Left kidney (tissue), 8 donors: ENCODE measurements at places on chromosomes 2 and 18.

DNA sequence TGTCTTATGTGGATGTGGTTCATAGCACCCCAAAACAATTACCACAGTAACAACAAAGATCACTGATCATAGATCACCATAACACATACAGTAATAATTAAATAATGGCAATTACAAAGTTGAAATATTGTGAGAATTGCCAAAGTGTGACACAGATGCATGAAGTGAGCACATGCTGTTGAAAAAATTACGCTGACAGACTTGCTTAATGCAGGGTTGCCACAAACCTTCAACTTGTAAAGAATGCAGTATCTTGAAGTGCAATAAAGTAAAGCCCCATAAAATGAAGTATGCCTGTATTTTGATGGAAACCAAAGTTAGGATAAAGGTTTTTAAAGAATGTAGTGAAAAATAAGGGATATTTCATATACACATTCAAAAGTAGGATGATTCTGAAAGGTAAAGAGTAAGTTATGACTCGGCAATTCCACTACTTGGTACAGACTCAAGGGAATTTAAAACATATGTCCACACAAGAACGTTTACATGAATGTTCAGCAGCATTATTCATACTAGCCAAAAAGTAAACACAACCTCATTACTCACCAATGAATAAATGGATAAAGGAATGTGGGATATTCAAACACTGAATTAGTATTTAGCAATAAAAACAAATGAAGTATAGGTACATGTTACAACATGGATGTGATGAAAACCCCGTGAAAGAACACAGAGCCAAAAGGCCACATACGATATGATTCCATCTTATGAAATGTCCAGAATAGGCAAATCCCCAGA, 61.6 kb downstream of the SCN9A start:
- no peak for DNase-seq

DNA sequence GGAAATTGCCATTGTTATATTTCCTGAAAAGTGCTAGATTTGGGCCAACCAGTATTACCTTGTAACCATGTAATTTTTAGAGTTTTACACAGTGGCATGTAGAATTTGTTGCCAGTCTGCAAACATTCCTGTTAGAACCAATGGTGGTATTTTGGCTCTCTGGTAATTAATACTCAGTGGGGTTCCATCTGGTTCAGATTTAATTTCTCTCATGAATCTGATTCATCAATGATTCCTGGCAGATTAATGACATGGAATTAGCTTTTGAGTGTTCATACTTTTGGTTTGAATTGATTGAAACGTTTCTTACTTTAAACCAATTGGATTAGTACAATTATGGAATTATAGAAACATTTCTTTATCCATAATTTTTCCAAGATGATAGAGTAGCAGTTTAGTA, 93.2 kb downstream of the MC4R start:
- DNase-seq: no peak

- no peak for DNase-seq
Measured at GRCh38 chr2:227411990-227412350, 24.2 kb upstream of the SCYGR1 start.

DNA sequence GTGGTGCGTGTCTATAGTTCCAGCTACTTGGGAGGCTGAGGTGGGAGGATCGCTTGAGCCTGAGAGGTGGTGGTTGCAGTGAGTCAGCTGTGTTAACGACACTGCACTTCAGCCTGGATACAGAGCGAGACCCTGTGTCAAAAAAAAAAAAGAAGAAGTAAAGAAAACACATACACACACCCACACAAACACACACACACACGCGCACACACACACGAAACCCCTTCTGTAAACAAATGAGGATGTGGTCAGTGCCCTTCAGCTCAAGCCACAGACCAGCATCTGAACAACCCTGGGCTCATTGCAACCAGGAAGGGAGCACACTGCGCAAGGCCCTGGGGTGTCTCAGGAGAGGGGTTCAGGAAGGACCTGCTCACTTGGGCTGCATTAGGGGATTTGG, 47.9 kb upstream of the KCNF1 start:
- DNase-seq: no peak

GRCh38 chr2:30580391-30580790, 133.3 kb downstream of the LCLAT1 start:
- no peak for DNase-seq

- no peak for DNase-seq
Measured at GRCh38 chr18:55244546-55244945, 285.3 kb upstream of the CCDC68 start.

DNA sequence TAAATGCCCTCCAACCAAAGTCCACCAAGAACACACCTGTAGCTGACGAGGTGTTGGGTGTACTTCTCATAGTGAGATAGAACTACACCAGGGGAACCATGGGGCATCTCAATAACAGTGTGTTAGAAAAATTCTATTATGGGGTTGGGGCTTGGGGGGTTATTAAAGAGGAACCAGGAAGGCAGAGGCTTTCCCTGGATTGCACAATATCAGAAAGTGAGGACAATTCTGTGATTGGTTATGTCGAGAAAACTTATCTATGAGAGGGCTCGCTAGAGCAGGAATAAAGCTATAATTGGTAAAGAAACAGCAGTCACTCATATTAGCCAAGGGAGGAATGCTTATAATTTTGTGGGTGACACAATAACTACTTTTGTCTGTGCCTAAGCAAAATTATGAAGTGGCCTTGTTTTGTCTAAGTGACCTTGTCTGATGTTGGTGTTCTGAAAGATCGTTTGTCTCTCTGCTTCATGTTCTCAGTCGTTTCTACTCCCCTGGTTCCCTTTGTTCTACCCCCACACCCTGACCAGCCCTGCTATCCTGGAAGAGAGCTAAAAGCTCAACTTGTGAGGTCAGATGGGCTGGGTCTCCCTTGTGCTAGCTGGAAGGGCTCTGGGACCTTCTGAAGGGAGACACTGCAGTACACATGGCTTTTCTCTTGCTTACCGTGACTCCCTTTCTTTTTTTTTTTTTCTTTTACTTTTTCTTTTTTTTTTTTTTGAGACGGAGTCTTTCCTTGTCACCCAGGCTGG, 21.6 kb upstream of the INO80C start:
- no peak for DNase-seq

DNA sequence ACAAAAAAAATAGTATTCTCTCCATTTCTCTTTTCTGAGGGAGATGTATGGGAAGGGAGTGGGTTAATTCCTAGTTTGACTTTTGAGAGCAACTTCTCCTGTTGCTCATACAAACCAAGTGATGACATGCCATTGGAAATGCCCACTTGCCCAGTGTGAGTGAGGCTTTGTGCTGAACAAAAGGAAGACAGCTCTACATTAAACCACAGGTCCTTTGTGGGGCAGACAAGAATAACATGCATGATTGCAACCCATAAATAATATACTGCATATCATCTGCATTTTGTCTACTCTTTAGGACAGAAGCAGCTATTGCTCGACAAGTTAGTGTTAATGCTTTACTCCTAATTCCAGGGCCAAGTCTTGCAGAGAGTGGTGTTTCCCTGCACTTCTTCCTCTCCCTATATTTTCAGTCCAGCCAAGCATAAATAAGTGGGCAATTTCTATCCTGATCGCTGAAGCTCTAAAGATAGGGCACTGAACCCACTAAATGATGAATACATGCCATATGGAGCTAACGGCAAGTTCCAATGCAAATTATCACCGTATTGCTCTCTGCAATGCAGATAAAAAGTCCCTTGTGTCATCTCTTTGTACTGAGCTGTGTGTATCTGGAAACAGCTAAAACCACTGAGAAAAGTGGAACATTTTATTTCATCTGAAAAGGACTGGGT, 19.4 kb upstream of the EHBP1 start:
- no peak for DNase-seq

- DNase-seq: no peak
Measured at GRCh38 chr2:170842785-170843184, 26.1 kb downstream of the GAD1 start.

- DNase-seq: no peak
Measured at GRCh38 chr2:190849774-190850173, 30.8 kb upstream of the GLS start.

- peak; percentile 80 for DNase-seq
Measured at GRCh38 chr18:33231474-33232317, 208.8 kb downstream of the CCDC178 start.

- DNase-seq: no peak
Measured at GRCh38 chr2:235054919-235055318, 103.1 kb downstream of the SH3BP4 start.

DNA sequence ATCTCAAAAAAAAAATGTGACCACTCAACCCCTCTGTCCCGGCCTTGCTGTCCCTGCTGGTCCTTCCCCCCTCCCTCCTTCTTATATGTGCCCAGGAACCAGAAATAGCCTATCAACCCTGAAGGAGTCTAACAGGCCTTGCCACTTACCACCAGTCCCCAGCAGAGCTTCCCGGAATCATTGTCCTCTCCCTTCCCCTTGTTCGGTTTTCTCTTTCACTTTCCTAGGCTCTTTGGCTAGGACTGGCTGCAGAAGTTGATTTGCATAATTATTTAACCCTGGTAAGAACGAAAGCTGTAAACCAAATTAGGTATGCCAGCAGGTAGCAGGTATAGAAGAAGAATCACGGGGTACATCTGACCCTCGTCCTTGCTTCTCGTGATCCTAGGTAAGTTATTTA, 72.6 kb upstream of the ZNF532 start:
- DNase-seq: no peak

DNA sequence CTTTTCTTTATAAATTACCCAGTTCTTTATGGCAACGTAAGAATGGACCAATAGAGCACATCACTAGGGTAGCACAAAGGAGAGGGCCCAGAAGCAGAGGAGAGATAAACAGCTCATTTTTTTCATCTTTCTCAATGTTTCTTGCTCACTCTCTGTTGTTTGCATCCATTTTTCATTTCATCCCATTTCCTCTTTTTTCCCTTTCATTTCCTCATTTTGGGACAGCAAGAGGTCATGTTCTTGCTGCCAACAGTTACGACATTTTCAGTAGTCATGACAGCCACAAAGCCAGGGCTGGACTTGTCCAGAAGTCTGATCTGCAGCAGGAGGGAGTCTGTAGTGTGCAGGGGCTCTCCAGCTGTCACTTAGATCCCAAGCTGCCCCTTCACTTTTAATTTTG, 52.7 kb upstream of the CYP1B1 start:
- DNase-seq: no peak

GRCh38 chr2:19989667-19990415, at the start of gene WDR35:
WDR35 (minus strand) TSS chr2:19990105; CDS start chr2:19990015, 90 bp downstream.
- DNase-seq: peak; percentile 85

GRCh38 chr2:68385220-68385906, 20.3 kb downstream of the PLEK start:
- no peak for DNase-seq

DNA sequence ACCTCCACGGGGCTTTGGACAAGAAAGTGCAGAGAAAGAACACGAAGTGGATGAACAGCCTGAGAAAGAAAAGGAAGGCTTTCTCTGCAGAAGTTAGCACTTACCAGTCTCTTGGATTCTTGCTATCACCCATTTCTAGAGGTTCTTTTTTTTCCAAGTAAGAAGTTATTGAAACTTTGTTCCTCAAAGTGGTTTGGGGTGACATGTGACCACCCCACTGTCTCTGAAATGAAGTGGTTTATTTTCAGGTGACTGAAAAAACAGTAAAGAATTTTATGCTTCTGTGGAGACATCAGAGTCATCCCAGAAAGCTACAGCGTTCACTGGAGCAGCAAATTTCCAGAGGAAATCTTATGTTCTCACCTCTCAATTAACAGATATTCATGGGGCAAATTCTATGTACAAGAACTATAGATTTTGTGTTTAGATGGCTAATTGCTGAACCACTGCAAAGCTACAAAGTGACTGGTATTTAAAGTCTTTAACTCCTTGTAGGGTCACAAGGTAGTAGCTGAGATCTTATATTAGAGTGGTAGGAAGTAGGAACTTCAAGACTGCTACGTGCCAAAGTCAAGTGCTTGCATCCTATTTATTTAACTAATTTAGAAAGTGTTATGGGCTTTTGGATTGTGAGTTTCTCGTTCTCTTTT, 267.5 kb downstream of the TGIF1 start:
- no peak for DNase-seq

- no peak for DNase-seq
Measured at GRCh38 chr2:217812170-217812569, 190.6 kb downstream of the TNS1 start.

DNA sequence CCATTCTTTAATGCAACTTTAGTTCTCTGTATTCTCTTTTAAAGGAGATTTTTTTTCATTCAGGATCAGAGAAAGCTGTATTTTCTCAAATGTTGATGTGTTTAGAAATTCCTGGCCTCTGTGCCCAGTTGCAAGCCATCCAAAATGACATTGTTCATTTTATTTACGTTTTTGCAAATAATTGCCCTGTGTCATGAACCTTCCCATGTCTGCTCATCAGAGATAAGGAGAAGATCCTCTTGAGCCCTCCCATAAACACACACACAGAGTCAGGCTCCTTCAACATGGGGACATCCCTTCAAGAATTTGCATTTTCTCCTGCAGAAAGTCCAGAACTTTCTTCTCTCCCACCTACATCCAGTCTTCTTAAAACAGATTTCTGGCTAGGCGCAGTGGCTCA, 258.8 kb downstream of the GBX2 start:
- DNase-seq: no peak

DNA sequence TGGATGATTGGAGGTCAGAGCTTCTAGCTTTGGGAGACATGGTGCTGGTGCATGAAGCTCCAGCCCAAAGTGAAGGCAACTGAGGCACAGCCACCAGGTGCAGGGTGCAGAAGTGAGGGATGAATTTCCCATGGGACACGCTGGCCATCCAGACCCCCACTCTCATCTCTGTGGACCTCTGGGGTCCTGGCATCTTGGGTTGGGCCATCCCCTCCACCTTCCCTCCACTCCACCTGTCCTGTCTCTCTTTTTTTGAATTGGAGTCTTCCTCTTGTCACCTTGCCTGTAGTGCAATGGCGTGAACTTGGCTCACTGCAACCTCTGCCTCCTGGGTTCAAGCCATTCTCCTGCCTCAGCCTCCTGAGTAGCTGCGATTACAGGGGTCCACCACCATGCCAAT, 3.4 kb downstream of the NGEF start:
- DNase-seq: no peak

GRCh38 chr2:221050020-221050795, 521.9 kb downstream of the EPHA4 start:
- no peak for DNase-seq

- DNase-seq: no peak
Measured at GRCh38 chr2:14336759-14337382, 295.6 kb upstream of the LRATD1 start.

GRCh38 chr2:199308567-199308966, 149.2 kb downstream of the SATB2 start:
- no peak for DNase-seq
